ENCODE measurements at places on chromosomes 16 and 17.

- DNase-seq, result no peak
These were observed 190.9 kb upstream of the CDH5 start for GRCh38 chr16:66175636-66176035.

DNA sequence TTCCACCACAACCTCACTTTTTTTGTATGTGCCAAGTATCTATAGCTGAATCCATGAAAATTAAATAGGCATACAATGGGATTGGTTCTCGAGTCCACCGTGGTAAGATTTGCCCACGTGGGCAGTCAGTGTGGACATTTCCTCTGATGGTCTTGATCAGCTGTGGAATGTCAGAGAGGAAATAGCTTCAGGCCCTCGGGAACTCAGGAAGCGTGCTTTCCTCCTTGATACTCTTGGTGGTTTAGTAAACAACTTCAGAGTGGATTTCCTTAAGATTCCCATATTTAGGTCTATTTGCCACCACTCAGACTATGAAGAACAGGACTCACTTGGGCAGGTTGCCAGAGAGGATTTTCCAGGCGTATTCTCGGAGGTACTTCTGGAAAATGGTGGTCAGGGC is 152.5 kb downstream of the VPS53 start:
- DNase-seq, result no peak

DNA sequence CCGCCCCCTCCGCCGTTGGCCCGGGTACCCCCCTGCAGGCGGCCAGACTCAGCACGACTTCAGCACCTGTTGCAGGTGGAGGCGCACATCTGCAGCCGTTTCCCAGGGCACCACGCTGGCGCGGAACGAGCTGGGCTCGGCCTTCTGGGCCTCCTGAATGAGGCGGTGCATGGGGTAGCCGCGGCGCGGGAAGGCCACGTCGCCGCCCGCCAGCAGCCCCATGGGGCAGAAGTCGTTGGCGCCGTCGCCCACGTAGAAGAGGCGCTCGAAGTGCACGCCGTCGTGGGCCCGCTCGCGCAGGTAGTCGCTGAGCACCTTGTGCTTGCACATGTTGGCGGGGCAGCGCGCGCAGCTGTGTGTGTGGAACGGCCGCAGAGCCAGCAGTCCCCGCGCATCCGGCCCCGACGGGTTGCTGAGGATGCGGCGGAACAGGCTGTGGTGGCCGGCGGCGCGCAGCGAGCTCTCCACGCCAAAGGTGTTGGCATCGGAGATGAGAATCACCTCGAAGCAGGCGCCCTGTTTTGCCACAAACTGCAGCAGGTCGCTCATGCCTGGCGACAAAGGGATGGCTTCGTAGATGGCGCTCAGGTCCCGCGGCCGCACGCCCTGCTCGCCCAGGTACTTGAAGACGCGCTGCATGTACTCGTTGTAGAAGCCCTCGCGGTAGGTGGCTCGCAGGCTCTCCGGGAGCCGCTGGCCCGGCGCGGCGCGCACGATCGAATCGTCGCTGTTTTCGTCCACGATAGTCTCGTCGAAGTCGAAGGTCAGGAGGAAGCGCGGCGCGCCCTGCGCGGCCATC is 6.2 kb downstream of the PHOSPHO1 start:
- DNase-seq, result no peak

DNA sequence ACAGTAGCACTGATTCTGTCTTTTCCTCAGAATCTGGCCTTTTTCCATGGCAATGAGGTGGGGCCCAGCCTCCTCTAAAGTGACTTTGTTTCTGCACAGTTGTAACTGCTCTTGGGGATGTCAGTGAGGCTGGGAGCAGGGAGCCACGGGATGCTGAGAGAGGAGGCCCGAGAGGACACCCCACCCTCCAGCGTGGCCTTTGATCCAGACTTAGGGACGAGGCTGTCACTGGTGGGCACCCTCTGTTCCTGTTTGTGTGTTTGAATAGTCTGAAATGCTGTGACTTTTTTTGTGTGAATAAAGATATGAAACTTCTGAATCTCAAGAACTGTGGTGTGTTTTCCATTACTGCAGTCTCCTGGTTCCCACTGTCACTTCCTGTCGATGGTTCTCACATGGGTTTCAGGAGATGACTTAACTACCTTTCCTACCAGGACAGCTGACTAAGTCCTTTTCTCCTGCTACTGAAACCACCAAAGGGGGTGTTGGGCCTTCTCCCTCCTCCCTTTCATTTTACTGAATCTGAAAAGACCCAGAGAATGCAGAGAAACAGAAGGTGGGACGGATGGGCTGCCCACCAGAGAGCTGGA is 18.6 kb downstream of the KCTD2 start:
- DNase-seq, result no peak

GRCh38 chr17:62637809-62638208 is 10.3 kb downstream of the MRC2 start:
- DNase-seq, result no peak

DNA sequence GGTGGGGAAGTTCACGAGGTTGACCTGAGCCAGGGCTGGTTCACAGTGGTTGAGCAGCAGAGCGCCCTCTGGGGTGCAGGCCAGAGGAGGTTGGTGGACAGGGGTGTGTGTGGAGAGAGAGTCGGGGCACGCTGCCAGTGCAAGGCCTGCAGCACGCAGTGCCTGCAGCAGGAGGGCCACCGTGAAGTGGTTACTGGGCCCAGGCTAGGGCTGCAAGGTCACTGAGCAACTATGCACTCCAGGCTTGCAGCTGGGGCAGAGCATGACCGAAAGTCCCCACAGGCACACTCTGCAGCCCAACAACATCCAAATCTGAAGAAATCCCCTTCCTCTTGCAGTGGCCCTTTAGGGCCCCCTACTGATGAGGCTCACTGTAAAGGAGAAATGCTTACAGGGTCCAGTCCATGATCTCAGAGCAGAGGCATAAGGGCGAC is 89.1 kb upstream of the NOL11 start:
- DNase-seq, result no peak

GRCh38 chr16:8182761-8183160 is 407.6 kb downstream of the TMEM114 start:
- DNase-seq, result no peak

DNA sequence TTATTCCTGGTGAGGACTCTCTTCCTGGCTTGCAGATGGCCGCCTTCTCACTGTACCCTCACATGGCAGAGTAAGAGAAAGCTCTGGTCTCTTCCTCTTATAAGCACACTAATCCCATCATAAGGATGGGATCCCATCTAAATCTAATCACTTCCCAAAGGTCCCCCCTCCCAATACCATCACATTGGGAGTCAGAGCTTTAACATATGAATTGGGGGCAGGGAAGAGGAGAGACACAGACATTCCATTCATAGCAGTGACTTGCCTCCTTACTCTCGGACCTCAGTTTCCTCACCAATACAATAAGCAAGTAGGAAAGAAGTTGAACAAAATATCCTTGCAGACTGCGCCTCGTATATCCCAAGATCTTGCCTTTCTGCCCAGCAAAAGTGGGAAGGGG is 1.7 kb downstream of the CLEC19A start:
- no peak for DNase-seq

DNA sequence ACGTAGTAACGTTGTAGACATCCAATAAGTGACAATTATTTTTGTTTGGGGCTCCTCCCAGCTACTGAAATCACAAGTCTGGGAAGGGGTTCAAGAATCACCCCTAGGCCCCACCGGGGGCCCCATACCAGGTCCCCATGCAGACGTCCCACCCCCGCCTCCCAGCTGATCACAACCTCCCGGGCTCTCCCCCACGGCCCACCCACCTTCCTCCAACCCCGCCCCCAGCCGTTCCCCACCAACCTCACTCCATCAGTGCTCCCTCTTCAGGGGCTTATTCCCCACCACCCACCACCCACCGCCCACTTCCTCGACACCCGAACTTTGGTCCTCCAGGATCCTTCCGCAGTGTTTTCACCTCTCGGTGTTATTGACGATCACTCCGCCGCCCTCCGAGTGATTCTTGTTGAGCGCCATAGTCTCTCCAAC is 240 bp downstream of the WBP2 start:
- no peak for DNase-seq

- DNase-seq, result no peak
These were observed 15.9 kb downstream of the RGS11 start for GRCh38 chr16:259814-260253.

DNA sequence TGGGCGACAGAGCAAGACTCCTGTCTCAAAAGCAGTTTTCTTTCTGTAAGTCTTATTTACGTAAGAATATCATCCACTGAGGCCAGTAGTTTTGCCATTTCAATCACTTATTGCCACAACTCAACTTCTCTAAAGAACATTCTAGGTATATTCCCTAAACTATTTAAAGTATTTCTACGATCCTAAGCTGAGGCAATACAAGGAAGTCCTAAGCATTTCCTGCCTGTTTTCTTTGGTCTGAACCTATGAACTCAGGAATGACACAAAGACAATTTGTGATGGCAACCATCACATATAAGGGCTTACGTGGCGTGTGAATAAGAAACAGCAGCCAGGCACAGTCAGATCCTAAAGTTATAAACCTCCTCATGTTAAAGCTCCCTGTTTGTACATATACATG is 14.2 kb downstream of the USP36 start:
- no peak for DNase-seq

DNA sequence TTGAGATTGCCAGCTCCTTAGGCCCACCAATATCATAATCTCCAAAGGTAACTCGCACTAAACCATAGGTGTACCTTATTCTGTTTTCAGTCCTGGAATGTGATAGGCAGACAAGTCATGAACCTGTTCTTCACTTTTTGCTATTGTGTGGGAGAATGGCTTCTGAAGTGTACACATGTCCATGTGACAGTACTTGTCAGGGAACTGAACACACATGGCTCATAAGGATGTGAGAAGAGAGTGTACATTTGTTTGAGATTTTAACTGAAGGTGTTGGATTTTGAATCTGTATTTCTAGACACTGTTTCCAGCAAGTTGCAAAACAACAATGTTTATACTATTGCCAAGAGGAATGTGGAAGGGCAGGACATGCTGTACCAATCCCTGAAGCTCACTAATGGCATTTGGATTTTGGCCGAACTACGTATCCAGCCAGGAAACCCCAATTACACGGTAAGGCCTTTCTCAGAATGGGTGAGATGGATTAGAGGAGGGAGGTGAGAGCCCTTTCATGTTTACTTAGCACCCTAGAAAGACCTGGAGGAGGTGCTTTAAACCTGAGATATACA is 14.5 kb upstream of the RASL10B start:
- no peak for DNase-seq

- no peak for DNase-seq
These were observed 49.4 kb downstream of the RABEP1 start for GRCh38 chr17:5331506-5331905.

DNA sequence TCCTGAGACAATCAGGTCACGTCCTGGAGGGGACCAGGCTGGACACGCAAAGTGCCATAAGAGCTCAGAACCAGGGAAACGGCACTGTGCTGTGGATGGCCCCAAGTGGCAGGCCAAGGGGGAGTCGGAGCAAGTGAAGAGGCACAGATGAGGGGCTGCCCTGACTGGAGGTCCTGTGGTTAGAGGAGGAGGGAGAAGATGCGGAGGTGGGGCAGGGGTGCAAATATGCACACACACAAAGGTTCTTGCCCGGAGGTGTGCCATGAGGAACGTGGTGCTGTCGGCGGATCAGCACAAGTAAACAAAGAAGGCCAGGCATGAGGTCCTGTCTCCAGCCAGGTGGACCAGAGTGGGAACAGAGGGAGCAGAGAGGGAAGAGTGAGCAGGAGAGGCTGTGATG is 23.5 kb downstream of the VAC14 start:
- no peak for DNase-seq

- DNase-seq, result no peak
These were observed 32.2 kb downstream of the NAGPA start for GRCh38 chr16:5001571-5001970.

GRCh38 chr17:8698162-8698971 is 46.3 kb downstream of the CCDC42 start:
- DNase-seq, result peak; percentile 50

DNA sequence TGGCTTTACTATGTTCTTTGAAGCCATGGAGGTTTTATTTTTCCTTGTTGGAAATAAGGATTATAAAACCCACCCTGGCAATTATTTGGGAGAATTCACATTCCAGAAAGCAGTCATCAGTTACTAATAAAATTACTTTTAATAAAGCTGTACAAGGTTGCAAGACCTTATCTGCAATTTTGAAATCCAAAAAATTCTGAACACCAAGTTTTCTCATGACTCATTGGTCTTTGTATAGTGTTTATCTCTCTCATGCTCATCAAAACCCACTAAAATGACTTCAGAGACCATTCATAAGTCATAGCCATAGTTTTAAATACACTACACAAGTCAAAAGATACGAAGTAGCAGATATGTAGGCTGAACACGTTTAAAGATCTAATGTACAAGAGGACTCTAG is 6.0 kb upstream of the KRT38 start:
- DNase-seq, result no peak

GRCh38 chr16:86628614-86629013 is 50.3 kb downstream of the FOXL1 start:
- peak; percentile 22 for DNase-seq

DNA sequence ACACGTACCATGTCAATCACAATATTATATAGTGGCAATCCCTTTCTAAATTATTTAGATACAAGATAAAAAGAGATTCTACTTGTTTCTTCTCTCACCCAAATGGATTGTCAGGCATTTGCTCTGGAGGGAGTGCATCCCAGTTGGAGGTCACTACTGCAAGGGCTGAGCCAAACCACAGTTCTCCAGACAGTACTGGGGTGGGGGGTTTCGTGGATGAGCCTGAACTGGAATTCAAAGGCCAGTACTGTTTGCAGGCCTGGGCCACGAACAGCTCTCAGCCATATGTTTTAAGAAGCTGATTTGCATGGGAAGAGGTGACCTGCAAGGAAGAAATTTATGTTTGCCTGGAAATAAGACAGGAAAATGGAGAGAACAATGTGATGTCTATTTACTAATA is 314.9 kb downstream of the PMP22 start:
- no peak for DNase-seq

- DNase-seq, result no peak
These were observed 22.9 kb downstream of the DUSP14 start for GRCh38 chr17:37512442-37513068.

GRCh38 chr16:87850009-87851006 is 19.0 kb downstream of the SLC7A5 start:
- peak; percentile 85 for DNase-seq

DNA sequence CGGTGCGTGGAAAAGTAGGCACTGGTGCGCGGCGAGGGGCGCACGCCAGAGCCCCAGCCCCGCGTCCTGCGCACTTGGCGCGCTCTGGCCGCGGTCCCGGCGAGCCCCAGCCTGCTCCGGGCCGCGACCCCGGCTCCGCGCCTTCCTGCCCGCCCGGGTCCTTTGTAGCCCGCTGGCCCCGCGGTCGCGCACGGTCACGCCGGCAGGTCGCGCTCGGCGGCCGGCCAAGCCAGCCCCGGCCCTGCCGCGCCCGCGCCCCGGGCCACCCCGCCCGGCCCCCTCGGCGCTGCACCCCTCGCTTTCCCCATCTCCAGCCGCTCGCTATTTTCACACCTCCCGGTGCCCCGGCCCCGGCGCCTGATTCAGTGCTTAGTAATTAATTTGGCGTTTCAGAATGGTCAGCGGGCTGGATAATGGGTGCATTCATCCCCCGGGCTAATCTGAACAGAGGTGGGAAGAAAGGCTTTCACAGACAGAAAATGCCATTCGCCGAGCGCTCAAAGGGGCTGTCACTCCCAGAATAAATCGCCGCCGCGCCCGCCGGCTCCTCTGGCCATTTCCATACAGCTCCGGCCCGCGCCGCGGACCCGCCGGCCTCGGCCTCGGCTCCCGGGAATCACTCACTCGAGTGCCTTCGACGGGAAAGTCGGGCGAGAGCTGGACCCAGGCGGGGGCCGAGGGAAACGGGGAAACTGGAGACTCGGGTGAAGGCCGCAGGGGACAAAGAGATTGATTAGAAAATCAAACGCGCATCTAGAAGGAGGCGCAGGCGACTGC is 17.8 kb upstream of the NTN1 start:
- no peak for DNase-seq

All from AG08396 (cell line).